ENCODE measurements at places on chromosomes 12 and 14.

GRCh38 chr12:63928305-63928704, 83.8 kb downstream of the SRGAP1 start:
- DNase-seq = no peak

DNA sequence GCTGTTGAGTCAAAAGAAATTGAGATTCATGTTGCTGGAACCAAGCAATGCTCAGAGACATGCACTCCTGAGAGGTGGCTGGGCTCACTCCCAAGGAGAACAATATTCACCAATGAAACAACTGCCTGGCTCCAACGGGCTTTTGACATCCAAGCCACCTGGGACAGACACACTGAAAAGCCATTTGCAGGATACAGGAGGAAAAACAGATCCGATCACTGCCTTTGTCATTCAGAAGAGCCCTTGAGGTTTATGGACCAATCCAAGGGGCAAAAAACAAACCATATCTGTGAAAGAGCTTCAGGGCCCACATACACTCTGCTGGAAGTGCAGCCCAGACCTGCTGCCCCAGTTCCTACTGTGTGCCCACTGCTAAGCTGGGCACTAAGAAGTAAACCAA, 277.5 kb downstream of the NUAK1 start:
- no peak for DNase-seq

DNA sequence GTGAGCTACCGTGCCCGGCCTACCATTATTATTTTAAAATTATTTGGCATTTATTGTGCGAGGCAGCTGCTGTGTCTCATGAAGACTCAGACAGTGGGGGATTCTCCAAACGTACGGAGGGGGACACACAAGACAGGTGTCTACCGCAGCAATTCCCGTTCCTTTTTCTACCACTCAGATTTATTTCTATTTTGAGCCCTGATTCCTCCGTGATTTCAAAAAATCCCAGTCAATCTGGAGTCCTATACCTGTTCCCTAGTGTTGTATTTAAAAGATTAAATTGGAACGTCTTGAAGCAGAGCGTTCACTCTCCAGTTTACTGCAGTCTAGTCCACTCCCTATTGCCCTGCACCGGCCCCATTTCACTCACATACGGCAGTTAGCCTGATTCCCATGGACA, 97.9 kb downstream of the AACS start:
- DNase-seq = no peak

DNA sequence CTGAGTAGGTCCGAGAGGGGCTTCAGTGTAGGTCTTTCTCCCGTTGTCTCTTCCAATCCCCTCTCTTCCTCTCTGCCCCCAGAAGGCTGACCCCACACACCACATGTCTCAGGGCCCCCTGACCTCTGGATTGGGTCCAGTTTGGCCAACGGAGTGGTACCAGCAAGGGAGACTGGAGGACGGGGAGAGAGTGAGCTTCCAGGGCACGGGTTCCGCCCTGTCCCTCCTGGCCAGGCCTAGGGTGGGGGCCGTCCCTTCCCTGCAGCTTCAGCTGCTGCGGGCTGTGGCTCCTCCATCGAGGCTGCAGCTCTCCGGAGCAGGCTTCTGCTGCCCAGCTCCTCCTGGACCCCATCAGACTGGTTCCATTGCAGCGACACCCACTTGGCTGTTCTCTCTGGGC, 17.4 kb downstream of the FZD10 start:
- no peak for DNase-seq
